Stimulated activated CD4-positive, alpha-beta T cell treated with anti-CD3 and anti-CD28 coated beads, Interleukin-12 subunit alpha, Interleukin-12 subunit beta, amount 100 ng/mL, for 48 hours (primary cell): ENCODE measurements at places on chromosomes 11 and 22.
A peak's percentile ranks its signal among the peaks of the same experiment; 100 is the strongest.

DNA sequence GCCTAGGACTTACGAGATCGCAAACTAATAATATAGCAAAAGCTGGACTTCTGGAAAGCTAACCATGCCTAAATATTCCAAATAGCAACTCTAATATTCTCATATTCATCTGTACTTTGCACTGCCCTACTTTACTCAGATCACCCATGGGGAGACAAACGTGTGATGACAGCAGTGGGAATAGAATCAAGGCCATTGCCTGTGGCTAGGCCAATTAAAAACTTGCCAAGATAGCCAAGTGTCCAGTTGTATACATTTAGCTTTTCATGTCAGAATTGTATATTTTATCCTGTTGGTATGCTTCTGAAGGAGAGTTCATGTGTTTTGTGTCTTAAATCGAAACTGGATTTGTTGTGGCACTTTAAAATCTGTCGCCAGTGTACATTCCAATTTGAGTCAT lies 1.2 kb upstream of the CEP126 start:
- DNase-seq, result no peak

GRCh38 chr11:103601225-103601846 lies 435.1 kb upstream of the DDI1 start:
- DNase-seq, result peak; percentile 3

DNA sequence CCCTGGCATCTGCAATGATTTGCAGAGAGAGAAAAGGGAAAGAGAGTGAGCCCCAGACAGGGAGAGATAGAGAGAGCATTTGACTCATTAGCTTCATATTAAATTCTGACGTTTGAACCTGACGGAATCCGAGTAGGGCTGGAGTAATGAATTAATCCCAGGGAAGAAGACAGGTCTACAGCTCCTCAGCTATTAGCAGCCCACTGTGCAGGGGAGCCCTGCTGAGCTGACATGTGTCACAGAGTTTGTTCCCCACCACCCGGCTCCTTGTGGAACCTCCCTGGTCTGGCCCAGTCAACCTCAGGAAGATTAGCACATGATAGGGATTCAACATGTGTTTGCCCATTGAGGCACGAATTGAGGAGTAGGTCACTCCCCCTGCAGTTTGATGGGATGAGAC lies 404.0 kb downstream of the BUD13 start:
- no peak for DNase-seq

- no peak for DNase-seq
These were observed 210.5 kb downstream of the MN1 start for GRCh38 chr22:27591060-27591459.
